ENCODE measurements at places on chromosomes 5 and 9.

- no peak for DNase-seq
These were observed 561 bp downstream of the SEC61B start for GRCh38 chr9:99222416-99223270.

DNA sequence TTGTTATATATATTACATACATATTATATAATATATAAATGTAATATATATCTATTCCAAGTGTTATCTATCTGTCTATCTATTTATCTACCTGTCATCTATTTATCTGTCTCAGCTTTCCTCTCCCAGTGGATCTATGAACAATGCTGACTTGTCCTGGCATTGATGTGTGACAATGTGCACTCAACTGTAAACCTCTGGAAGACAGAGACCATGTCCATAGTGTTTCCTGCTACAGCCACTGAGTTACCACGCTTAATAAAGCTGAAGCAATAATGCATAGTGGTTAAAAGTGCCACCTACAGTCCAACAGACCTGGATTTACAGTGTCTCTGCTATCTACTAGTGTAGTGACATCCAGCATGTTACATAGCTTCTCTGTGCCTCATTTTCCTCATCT lies 57.2 kb upstream of the TMED7 start:
- no peak for DNase-seq

DNA sequence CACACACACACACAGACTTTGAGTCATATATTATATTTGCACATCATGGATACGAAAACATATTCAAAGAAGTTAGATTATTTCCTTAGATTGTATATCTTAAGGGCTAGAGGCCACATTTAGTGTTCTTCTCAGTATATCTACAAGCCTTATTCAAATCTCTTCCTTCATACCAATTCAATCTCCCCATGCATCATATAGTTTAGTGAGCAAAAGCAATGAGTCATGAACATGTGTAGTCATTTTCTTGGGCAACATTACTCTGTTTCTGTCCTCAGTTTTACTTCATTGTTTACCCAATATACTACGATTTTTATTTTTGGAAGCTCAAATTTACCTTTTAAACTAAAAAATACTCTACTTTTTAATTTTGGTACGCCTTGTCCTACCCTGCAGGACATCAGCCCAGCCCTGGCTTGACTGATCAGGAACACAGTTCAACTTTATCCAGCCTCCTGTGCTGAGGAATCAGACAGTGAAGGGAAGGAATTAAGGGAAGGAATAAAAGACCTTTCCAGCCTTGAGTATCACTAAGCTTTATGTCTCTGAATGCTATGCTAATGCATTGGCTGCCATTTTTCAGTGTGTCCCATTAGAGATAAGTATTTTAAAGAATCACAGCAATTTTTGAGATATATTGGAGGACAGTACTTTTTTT lies 101.7 kb upstream of the FST start:
- DNase-seq: no peak

DNA sequence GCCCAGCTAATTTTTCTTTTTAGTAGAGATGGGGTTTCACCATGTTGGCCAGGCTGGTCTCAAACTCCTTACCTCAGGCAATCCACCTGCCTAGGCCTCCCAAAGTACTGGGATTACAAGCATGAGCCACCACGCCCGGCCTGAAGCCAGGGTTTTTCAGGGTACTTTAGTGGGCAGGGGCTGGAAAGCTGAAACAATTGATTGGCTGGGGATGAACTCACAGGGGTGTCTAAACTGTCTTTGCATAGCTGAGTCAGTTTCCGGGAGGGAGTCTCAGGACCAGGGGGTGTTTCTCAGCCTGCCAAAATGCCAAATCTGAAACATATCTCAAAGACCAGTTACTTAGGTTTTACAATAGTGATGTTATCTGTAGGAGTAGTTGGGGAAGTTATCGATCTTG lies 46.1 kb downstream of the PRUNE2 start:
- DNase-seq: no peak

GRCh38 chr5:166382031-166382430 lies 1909.4 kb upstream of the WWC1 start:
- DNase-seq: no peak

DNA sequence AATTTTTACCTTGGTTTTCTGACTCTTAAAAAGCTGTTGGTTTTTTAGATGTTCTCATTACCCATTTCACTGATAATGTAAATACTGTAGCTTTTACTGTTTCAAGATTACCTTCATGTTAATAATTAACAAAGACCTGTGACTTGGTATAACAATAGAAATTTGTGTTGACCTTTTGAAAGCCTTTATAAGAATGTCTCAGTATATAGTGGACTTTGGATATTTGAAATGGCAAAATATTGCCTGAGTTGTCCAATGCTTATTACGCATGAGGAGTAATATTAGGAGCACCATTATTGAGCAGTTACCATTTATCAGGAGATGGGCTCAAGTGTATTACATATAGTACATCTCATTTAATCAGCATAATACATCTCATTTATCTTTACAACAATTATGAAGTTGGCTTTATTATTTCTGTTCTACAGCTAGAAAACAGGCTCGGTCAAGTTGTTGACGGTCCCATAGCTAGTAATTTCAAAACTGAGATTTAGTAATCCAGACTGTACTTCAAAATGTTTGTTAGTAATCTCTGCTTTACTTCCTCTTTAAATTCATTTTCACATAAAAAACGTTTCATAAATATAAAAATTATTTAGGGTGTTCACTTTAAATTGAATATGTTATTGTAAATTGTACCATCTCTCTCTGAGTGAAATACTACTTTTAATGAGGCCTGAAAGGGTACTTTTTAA lies 50.7 kb upstream of the FKTN start:
- no peak for DNase-seq

- DNase-seq: no peak
These were observed 144.3 kb downstream of the EFNA5 start for GRCh38 chr5:107526270-107526937.

GRCh38 chr5:57181154-57181553 lies 7.3 kb downstream of the GPBP1 start:
- DNase-seq: no peak

DNA sequence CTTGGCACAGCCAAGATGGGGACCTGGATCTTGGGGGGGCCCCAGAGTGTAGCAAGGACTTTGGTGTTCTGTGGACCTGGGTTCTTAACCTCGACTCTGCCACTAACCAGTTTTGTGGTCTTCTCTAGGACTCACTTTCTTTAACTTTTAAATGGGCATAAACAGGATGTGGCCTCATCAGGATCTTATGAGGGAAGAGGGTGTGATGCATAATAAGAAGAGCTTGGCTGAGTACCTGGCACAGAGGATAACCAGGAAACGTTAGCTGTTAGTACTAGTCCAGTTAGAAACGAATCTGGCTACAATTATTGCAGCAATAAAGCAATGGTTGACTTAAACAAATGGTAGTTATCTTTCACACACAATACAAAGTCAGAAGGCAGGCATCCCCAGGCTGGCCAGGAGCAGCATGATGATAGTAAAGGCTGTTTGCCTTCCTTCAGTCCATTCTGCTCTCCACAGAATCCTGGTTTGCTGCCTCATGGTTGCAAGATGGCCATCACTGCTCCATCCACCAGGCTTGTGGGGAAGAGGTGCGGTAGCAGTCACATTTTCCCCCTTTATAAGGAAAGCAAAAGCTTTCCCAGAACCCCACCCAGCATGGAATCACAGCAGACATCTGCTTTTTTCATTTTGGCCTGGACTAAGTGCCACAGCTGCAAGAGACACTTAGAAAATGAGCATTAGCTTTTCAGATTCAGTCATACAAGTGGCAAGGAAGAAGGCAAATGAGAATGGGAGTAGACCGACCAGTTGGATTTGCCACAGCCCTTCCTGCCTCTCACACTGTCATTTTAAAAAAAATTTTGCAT lies 225.0 kb downstream of the AOPEP start:
- DNase-seq: no peak

GRCh38 chr9:135667463-135668001 lies 4.4 kb downstream of the LCN9 start:
- no peak for DNase-seq

DNA sequence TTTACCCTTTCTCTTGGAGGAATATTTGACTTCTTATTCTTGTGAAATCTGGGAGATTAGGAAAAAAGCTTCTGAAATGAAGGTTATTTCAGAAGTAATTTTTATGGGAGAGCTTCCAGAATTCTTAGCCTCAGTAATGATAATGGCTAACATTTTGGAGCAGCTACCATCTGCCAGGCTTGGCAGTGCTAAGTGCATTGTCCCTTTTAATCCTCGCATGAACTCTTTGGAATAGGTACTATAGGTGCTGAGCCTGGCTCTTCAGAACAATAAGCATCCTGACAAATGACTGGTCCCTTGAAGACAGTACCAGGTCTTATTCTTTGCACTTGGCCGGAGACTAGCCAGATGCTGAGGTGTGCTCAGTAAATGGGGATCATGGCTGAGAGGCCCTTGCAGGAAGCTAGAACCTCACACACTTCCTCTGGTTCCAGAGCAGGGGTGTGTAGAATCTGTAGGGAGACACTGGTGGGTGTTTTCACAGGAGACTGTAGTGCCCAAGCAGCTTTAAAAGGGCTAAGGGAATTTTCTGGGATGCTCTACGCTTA lies 90.7 kb downstream of the RCL1 start:
- no peak for DNase-seq

DNA sequence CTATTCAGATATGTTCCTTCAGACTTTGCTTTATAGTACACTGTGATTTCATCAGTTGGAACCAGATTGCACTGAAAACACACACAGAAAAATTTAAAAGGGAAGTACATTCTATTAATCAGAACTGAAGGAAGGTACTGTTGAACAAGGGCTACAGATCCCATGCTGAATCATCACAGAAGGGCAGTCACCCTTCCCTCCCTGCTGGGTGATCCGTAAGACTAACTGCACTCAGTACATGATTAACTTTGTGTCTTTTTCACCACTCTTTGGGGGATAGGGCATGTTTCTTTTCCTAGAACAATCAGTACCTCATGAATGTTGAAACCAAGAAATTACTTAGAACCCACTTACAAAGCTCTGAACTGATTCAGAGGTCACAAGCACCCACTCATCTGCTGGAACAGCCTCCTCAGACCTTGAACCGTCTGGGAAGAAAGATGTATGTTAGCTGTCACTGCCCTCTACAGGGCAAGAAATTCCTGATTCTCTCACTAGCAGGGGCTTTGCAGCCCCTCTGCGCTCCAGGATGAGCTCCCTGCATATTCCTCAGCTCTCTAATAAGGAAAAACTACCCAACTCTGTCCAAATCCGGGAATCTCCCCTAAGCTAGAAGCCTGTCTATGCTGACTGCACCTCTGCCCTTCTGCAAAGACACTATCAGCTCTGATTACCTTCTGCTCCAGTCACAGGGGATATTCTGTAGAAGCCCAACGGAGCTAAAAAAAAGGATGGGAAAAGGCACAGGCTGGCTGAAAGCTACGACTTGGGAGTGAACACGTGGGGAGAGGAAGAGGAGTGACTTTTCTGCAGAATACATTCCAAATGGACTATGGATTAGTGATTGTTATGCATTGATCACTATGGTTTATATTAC lies 51.0 kb downstream of the IARS1 start:
- DNase-seq: peak; percentile 63

DNA sequence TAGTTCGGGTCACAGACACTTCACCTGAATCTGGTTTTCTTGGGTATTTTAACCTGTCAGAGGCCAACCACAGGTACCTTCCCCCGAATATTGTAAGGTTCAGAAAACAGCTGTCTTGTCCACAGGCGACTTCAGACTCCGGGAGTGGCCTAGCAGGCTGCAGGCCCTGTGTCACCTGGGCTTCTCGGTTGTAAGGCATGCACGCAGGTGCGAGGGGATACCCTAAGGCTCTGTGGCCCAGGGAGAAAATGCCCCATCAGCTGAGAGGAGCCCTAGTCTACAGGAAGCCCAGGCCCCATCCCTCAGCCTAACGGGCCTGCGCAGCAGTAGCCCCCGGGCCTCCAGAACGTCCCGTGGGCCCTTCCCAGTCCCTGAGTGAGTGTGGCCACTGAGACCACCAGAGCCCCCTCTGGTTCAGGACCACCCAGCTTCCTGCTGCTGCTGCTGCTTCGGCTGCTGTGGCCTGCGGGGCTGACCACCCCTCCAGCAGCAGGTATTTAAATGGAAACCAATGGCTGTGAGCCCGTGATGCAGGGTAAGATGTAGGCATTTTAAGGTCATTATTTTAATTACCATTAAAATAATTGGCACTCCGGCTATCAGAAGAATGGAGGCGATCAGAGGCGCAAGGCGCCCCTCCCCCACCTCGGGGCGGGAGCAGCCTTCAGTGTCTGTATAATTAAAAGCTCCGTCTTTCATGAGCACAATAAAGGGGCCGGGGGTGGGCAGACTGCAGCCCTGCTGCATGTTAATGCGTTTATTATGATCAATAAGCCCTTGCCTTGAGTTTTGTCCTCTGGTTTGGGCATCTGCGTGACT lies 65.4 kb downstream of the PSMB7 start:
- DNase-seq: no peak

GRCh38 chr9:4220346-4220745 lies 79.5 kb downstream of the GLIS3 start:
- no peak for DNase-seq

Data from non-pigmented ciliary epithelial cell (primary cell).